ENCODE measurements at places on chromosomes 1 and 21. TPM values are rescaled to one million over a fixed set of nuclear protein-coding genes. Genes with fewer than 3 reads are reported as not detected.

DNA sequence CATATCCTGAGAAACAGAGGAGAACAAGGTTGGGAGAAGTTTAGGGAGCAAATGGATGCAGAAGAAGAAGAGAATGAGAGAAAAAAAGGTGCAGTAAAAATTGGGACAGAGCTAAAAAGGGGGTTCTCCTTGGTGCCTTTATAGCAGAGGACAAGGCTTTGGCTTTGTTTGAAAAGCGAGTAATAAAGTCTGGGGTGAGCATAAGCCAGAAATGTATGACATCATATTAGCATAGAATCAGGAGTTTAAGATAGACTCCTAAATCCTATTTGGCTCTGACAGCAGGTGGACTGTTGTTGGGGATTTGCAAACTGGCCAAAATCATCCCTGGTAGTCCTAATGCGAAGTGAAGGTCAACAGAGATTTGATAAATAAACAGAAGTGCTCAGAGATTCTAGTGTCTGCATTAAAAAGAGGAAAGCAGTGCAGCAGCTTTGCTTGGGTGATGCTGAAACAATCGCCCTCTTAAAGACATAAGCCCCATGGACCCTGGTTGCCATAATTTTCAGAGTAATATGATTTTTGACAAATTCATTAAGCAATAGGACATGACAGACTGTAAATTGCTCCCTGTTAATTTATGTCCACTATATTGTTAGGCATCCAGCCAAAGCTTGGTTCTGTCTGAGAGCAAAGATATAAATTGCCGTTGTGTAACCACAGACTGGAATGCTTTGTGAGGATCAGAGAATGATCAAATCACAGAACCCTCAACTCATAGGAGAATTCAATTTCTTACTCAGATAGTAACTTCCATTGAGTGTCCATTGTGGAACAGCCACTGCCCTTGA is 385.0 kb upstream of the NFIA start:
- H3K36me3 ChIP-seq: no peaks in the 10 kb centered on the region
- H3K27me3 ChIP-seq: no peaks in the 10 kb centered on the region
- H3K4me3 ChIP-seq: no peak overlapping the region
- no peaks in the 10 kb centered on the region for H3K4me1 ChIP-seq
- peak; percentile 39 for DNase-seq

The ESRRG gene
- total RNA-seq: 2.4 TPM

- H3K4me1 ChIP-seq: peaks cover 42% of the 10 kb centered on the region
- no peak overlapping the region for H3K4me3 ChIP-seq
- H3K27me3 ChIP-seq: no peaks in the 10 kb centered on the region
- DNase-seq: peak; percentile 39
These were observed 11.7 kb downstream of the TAGLN2 start for GRCh38 chr1:159913451-159914192.

GRCh38 chr1:92362970-92363369 is 64.1 kb downstream of the RPAP2 start:
- H3K27me3 ChIP-seq: no peaks in the 10 kb centered on the region
- peaks cover 9% of the 10 kb centered on the region for H3K36me3 ChIP-seq
- no peak for DNase-seq
- no peak overlapping the region for H3K27ac ChIP-seq

- no peak for DNase-seq
- no peaks in the 10 kb centered on the region for H3K36me3 ChIP-seq
- no peaks in the 10 kb centered on the region for H3K4me1 ChIP-seq
- no peaks in the 10 kb centered on the region for H3K27me3 ChIP-seq
These were observed 146.2 kb downstream of the AK5 start for GRCh38 chr1:77428068-77428467.
